NCI-H187 treated with DMSO at 0.1 percent for 48 hours (cell line): ENCODE measurements at places on chromosomes 6 and 20.

GRCh38 chr20:23669866-23670265, 19.0 kb downstream of the CST4 start:
- no peak for DNase-seq

- DNase-seq: no peak
Observed at GRCh38 chr6:126873351-126873750, 245.1 kb upstream of the RSPO3 start.

GRCh38 chr6:146980900-146981329, 223.3 kb upstream of the STXBP5 start:
- no peak for DNase-seq

- no peak for DNase-seq
Observed at GRCh38 chr6:42428326-42429041, 23.2 kb downstream of the TRERF1 start.

DNA sequence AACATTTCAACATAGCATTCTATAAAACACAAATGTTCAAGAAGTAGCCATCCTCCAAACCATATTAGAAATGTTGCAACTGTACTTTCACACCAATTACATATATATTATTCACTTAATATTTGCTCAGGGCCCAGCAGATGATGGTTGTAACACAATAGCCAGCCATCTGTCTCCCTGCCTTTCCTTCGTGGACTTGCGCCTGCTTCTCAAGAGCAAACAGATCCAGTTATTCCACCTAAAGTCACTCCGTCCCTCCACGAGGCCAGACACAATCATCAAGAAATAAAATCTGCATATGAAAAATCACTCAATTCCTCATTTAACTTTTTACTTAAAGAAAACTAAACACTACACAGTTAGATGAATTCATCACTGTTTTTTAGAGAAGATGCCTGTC, 160.4 kb downstream of the RALGAPA2 start:
- DNase-seq: no peak

- no peak for DNase-seq
Observed at GRCh38 chr20:37954626-37955025, 51.7 kb downstream of the VSTM2L start.
